ENCODE measurements at places on chromosomes 7 and 10.

- DNase-seq, result no peak
These were observed 345 bp downstream of the COBL start for GRCh38 chr7:51316262-51316665.

GRCh38 chr7:2079332-2080059 is 153.2 kb downstream of the MAD1L1 start:
- no peak for DNase-seq

DNA sequence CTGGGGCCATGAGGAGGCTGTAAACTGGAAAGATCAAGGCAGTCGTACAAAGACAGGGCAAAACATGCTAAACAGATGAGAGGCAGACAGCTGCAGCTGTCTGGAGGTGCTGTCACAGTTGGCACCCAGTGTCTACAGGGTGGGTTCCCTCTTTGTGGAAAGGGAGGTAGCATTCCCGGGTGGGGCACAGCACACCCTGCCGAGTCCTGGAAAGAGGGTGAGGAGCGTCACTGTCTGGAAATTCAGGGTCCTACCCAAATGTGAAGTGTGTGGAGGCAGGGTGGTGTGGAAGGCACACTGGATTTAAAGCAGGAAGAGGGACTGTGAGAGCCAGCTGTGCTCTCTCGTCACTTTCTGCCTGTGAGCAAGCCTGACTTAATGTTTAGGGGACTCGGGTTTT is 356.2 kb downstream of the SDK1 start:
- DNase-seq, result no peak

- DNase-seq, result no peak
These were observed 48.1 kb downstream of the TNPO3 start for GRCh38 chr7:129006636-129007414.

GRCh38 chr10:77680811-77681210 is 43.2 kb upstream of the KCNMA1 start:
- DNase-seq, result no peak

- DNase-seq, result no peak
These were observed at the start of gene SLC18A3 for GRCh38 chr10:49610114-49610457. Gene SLC18A3 (plus strand): TSS chr10:49610310. CDS start chr10:49610741, 431 bp downstream.

DNA sequence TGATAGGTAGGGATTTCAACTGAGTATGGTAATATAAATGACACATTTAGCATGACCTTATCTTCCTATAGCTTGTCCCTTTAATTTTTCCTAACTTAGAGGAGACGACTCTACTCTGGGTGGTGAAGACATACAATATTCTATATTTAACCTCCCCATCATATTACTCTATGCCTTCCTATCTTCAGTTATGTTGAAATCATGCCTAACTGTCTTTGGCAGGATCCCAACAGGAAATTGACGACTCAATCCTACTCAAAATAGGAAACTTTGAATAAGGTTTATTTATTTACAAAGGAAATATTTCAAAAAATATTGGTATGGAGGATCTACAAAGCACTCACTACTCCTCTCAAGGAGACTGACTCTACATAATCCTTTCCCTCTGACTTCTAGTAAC is 24.1 kb upstream of the SEMA3A start:
- no peak for DNase-seq

DNA sequence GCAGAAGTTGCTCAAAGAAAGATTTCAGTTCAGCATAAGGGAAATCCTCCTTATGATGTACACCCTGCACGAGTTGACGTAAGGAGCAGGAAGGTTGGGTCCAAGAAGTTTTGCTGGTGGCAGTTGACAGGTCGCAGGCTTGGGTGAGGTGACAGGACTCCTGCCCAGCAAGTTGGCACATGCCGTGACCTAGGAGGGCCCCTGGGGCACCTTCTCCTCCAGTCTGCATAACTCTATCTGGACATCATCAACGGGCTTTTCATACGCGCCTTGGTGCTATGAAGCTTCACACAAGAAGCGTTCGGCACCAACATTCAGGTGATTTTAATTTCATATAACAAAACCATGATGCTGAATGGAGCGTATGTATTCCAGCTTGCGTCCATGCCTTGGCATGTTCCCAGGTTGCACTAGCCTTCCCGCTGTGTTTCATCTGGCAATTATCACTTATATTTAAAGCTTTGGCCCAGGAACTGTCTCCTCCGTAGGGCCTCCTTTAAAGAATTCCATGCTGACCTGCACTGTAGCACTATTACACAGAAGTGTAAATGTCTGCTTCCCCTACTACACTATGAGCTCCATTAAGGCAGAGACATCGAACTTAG is 651.6 kb upstream of the FOXK1 start:
- no peak for DNase-seq

DNA sequence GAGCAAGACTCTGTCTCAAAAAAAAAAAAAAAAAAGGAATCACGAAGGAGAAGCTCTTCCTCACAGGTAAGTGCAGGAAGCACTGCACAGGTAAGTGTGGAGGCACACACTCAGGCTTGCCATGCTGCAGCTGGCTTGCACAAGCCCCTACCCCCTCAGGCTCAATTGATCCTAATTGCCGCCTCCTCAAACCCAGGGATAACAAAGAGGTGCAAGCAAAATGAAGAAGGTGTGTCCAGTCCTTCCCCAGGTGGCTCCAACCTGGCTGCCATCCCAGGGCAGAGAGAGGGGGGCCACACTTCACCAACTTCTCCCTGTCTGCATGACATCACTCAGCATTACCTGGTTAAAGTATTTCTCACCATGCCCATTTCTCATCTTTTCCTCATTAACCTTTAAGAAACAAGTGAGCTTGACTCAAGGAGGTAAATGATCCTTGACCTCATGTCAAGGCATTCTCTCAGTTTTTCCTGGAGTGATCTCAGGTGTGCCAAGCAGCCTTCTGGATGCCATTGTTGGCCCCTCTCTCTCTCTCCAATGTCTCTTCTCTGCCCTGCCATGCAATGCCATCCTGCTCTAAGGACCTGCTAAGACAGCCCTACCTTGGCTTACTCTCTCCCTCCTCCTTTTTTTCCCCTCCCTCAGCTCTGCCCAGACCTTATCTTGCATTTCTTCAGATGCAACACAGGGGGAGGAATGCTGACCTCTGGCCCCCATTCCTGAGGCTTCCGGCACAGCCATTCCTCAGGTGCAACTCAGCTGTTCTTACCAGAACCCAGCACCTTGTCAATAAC is 13.0 kb upstream of the TRPV6 start:
- DNase-seq, result no peak
